ENCODE measurements at places on chromosomes 12 and 14.

DNA sequence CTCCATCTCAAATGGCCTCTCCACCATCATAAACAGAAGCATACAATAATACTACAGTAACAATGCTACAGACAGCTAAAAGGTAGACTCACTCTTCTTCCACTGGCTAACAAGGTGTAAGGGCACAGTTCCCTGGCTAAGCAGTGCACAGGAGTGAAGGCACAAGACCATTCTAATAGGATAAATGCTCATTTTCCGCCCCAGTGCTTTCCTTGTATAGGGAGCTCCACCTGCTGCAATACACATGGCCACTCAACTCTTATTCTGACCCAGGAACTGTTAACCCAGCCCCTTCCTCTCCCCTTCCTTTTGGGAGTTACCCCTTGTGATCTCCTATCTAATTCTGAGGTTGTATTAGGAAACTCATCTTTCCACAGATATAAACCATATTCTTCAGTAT is 124.6 kb downstream of the KCNK10 start:
- no peak for DNase-seq

GRCh38 chr14:34851395-34851794 is 23.8 kb downstream of the BAZ1A start:
- no peak for DNase-seq

DNA sequence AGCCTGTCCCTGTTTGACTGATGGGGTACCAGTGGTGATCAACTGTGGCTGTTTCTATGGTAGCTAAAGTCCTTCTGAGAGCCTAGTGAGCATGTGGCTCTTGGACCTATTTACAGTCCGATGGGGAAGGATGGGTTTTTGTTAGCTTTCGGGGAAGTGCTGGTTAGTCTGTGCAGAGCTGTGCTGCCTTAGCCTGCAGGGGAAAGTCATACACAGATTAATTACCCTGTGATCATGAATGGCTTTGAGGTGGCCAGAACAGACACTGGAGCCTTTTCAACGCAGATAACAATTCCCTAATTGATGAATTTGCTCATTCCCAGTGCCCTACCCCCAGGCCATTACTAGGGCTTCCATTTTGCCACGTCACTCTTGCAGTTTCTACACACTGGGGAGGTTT is 99.7 kb downstream of the WSCD2 start:
- DNase-seq: no peak

- DNase-seq: no peak
Measured at GRCh38 chr12:89950421-89950820, 241.8 kb upstream of the ATP2B1 start.

GRCh38 chr12:15520083-15520482 is 197.8 kb downstream of the PTPRO start:
- DNase-seq: no peak

GRCh38 chr14:77018785-77019184 is 9.7 kb downstream of the IRF2BPL start:
- DNase-seq: no peak

- DNase-seq: no peak
Measured at GRCh38 chr14:72868500-72868899, 25.4 kb downstream of the DPF3 start.

DNA sequence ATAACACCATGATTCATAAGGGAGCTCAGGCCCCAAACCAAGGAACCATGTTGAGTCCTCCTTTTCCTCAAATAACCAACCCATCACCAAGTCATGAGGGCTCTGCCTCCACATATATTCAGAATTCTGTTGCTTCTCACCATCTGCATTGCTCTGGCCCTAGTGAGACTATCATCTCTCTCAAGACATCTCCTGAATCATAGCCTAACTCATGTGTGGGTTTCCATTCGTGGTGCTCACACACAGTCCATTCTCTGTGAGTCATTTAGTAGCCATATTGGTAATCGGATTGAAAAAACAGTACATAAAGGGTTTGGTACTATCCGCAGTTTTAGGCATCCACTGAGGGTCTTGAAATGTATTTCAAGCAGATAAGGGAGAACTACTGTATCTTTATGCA is 5.1 kb upstream of the SLC38A2 start:
- DNase-seq: no peak

- no peak for DNase-seq
Measured at GRCh38 chr12:5588591-5588990, 156.7 kb downstream of the NTF3 start.

- DNase-seq: peak; percentile 31
Measured at GRCh38 chr12:131511391-131511802, 199.5 kb upstream of the SFSWAP start.

- DNase-seq: peak; percentile 44
Measured at GRCh38 chr12:75289753-75290152, 40.4 kb downstream of the CAPS2 start.

DNA sequence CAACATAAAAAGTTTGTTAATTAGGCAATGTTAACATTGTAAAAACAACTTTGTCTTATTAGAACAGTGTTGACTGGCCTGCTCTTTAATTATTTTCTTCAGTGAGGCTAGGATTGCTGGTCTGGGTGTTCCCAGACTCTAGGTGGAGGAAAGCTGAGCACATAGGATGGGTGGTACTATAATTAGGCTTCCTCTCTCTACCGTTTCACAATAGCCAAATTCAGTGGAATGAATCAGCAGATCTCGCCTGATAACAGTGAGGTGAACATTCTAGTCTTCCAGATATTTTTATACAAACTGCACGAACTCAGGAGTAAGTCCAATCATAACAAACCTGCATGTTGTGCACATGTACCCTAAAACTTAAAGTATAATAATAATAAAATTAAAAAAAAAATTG is 11.9 kb downstream of the PTGDR start:
- peak; percentile 42 for DNase-seq

DNA sequence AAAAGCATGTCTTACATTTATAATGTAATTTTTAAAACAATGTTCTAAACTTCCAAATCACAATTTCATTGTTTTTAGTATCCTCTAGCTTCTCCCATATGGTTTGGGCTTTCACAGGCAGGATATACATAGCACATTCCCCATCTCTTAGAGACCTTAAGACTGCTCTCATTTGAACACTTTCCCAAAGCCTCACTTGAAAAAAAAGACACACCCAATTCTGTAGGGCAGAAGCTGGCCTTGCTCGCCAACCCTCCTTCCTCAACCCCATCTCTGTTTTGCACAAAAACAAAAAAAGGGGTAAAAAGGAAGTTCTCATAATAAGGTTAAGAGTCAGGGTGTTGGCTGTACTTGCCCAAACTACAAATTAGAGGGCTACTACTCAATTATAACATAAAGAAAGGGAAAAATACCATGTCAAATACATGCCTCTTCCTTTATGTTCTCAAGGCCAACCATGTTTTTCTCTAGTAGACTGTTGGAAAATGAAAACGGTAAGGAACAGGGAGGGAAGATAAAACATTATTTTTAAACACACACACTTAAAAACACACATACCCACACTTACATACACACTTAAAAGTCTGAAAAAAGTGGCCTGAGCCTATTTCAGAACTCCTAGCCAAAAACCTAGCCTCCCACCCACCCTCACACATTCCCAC is 9.9 kb upstream of the KANSL2 start:
- no peak for DNase-seq

GRCh38 chr14:77107228-77107627 is 9.2 kb downstream of the CIPC start:
- no peak for DNase-seq

- DNase-seq: no peak
Measured at GRCh38 chr12:110943373-110943772, 23.0 kb upstream of the MYL2 start.

DNA sequence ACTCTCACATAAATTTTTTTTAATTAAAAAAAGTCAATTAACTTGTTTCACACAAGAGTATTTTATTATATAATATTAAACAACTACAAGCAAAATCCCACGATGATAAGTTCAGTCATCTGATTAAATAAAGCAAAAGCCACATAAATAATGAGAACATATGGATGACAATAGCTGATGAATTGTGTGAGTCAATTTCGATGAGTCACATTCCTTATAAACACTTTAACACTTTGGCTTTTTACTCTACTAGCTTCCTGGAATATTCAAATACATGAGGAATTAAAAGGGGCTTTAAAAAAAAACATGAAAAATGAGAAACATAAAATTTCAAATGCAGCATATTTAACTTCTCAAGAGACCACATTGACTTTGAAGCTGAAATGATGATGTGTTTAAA is 95.3 kb downstream of the BCAT1 start:
- no peak for DNase-seq

GRCh38 chr14:69092840-69093422 is 60.0 kb downstream of the DCAF5 start:
- no peak for DNase-seq

DNA sequence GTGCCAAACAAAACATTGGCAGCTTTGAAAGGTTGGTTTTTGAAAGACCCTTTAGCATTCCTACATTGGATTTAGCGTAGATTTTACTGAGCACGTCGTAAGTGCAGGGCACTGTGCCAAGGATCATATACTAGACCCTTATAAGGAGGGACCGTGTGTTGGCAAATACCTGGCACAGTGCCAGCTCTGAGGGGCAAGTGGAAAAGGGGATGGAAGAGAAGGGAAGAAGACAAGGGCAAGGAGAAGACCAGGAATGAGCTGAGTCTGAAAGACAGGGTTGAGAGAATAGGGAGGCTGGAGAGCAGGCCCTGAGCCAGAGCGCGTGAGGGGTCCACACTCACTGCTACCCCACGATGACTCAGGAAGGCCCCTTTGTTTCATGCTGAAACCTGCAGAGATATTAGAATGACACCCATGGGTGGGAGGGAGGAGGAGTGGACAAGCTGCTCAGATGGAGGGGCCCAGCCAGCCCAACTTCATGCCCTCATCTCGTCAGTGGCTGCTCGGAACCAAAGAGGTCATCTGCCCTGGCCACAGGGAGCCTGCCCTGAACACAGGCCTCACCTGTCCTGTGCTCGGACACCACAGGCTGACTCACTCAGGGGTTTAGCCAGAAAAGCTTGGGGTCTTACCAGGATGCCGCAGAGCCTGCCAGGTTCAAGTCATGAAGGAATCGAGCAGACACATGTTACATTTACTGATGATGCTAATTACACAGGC is 25.0 kb downstream of the RAB35 start:
- DNase-seq: no peak

- peak; percentile 73 for DNase-seq
Measured at GRCh38 chr14:44405011-44405486, 102.0 kb downstream of the FSCB start.

DNA sequence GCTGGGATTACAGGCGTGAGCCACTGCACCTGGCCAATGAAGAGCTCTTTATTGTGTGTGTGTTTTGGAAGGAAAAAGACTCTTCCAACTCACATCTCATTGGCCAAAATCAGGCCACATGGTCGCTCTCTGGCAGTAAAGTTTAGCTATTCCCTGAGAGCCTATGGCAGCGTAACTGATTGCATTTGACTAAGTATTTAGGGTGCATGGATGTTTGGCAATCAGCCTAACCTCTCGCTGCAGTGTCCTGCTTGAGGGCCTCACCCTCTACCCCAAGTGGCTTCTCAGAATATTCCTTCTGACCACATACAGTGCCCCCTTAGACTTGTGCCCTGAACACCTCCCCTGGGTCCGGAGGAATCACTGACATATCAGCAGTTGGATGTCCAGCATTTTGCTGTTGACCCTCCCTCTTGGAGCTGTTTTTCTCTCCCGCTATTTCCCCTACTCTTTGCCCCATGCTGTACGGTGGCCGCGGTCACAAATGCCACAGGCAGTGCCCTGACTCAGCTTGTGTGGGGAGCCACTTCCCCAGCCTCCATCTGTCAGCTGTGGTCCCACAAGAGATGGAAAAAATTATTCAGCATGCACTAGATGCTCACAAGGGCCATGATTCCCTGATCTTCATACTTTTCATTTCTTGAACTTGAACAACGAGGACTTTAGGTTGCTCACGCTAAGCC is 9.5 kb downstream of the PHETA1 start:
- peak; percentile 27 for DNase-seq

DNA sequence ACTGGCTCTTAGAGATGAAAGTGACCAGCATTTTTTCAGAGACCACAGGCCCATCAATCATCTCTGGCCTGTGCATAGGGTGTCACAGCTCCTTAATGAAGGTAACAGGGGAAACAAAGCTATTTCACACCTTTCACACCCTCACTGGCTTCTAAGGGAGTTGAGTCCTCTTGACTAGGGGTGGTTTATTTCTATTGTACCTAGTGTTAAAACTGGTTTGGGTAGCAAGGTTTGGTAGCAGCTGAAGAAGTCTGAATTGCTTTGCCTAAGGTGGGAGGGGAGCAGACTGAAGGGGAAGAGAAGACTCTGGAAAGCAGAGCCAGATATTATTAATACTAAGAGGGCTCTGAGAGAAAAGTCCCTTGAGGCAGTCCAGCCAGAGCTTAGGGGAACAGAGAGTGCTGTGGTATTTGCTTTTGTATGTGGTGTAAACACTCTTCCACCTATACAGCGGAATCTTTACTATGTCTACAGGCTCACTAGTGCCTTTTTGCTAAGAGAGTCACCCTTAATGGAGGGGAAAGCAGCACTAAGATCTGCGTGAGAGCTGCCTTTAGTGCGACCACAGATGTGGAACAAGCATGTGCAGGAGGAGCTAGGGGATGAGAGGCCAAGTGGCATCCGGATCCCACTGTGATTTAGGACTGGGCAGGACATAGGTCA is 95.8 kb downstream of the STXBP6 start:
- no peak for DNase-seq

GRCh38 chr14:65792208-65792905 is 379.8 kb downstream of the FUT8 start:
- no peak for DNase-seq

DNA sequence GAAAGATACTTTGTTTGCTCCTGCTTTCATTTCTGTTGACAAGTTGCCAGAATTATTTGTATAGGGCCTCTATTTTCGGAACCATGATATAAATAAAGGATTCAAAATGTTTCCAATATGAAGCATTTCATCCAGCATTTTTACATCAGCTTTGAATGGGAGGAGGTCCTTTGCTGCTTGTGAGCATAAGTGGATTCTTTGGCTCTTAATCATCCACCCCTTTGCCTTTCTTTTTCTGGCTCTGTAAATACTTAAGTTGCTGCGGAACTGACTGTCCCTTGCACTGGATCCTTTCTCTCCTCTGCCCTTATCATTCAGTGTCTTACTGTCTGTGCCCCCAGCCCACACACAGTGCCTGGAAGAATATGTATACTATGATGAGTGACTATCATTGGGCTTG is 357.3 kb upstream of the RGS6 start:
- no peak for DNase-seq

DNA sequence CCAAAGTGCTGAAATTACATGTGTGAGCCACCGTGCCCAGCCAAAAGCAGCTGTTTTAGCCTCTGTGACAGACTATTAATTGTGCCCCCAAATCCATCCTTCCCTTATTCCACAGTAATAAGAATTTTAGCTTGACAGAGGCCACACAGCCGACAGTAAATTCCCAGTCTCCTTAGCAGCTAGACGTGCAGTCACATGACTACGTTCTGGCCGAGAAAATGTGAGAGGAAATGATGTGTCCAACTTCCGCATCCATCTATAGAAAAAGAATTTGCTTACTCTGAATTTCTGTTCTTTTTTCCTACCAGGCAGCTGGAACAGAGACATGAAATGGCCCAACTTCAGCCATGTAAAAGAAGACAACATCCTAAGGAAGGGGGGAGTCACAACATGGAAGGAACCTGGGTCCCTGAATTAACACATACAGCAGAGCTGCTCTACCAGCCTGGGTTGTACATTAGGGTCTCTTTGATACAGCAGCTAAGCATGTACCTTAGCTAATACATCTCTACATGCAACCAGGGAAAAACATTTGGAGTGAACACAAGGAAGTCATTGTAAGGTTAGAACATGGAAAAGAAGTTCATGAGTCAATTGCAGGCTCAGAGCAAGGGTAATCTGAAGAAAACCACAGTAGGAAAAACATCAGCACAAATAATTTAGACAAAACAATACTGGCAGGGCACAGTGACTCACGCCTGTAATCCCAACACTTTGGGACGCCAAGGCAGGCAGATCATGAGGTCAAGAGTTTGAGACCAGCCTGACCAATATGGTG is 35.5 kb downstream of the CIT start:
- no peak for DNase-seq
